ENCODE measurements at places on chromosomes 6 and 20.

GRCh38 chr6:69758214-69758613, 38.6 kb downstream of the LMBRD1 start:
- no peaks in the 10 kb centered on the region for H3K27me3 ChIP-seq
- DNase-seq, result no peak
- no peaks in the 10 kb centered on the region for H3K4me1 ChIP-seq
- H3K27ac ChIP-seq, result no peak overlapping the region

DNA sequence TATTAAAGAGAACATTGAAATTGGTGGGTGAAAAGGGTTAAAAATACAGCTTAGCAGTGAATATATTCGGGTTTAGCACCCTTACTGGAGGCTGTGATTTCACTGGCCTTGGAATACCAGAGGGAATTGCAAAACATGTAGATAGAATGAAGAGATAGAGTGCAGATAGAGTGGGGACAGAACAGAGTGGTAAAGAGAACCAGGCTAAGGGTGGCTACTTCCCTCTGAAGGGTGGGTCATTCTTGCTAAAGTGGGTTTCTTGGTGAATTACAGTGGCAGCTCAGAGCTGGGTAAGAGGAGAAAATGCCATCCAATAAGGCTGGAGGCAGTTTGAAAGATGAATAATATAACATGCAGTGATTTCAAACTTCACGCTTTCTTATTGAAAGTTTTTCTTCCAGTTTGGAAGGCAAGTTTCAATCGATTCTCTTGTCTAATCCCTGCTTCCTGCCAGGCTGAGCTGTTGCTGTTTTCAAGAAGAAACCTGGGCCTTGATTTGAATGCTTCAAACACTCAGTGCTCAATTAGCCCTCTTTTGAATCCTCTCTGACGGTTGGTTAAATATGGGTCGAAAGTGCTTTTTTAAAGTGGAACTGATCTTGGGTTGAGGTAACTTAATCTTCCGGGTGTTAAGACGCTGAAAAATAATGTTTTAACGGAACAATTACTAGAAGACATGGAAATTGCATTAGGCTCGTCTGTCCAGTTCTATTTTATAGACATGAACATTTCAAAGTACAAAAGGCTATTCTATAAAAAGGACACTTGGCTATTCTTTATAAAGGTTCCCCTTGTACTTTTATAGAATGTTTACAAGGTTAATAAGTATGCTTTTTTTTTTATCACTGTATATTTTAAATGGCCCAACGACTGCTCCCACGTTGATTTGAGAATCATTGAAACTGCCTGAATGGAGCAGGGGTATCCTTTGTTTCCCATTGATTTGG, 203.3 kb downstream of the BCAS1 start:
- peak overlapping the region; percentile 18 for H3K27ac ChIP-seq
- DNase-seq, result no peak
- peaks cover 32% of the 10 kb centered on the region for H3K4me1 ChIP-seq
- H3K27me3 ChIP-seq, result no peaks in the 10 kb centered on the region

GRCh38 chr20:43529457-43530153, 22.1 kb downstream of the L3MBTL1 start:
- H3K36me3 ChIP-seq, result no peaks in the 10 kb centered on the region
- no peak overlapping the region for H3K4me3 ChIP-seq
- no peak for DNase-seq
- H3K27ac ChIP-seq, result no peak overlapping the region
- H3K4me1 ChIP-seq, result no peaks in the 10 kb centered on the region
- H3K27me3 ChIP-seq, result peaks cover 5% of the 10 kb centered on the region

GRCh38 chr6:43803055-43803782, 33.2 kb downstream of the VEGFA start:
- no peak overlapping the region for H3K27ac ChIP-seq
- no peak overlapping the region for H3K4me3 ChIP-seq
- DNase-seq, result no peak
- peaks cover 36% of the 10 kb centered on the region for H3K4me1 ChIP-seq
- no peaks in the 10 kb centered on the region for H3K36me3 ChIP-seq

GRCh38 chr20:40506537-40506939, 182.5 kb downstream of the MAFB start:
- H3K4me1 ChIP-seq, result peaks cover 5% of the 10 kb centered on the region
- no peaks in the 10 kb centered on the region for H3K36me3 ChIP-seq
- no peak overlapping the region for H3K4me3 ChIP-seq

DNA sequence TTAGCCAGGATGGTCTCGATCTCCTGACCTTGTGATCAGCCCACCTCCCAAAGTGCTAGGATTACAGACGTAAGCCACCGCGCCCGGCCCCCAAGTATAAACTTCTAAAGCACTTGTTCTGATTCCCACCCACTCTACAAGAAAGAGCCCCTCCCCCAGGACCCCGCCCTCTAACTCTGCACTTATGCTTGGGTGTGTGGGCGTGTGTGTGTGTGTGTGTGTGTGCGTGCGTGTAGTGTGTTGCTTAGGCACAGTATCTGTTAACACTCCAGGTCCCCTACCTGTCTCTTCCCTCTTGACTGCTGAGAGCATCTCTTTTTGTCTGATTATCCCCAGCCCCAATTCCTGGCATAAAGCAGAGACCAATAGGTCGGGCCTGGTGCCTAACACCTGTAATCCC, 6.0 kb upstream of the PTCRA start:
- H3K4me3 ChIP-seq, result no peak overlapping the region
- H3K36me3 ChIP-seq, result no peaks in the 10 kb centered on the region
- peaks cover 6% of the 10 kb centered on the region for H3K27me3 ChIP-seq
- H3K27ac ChIP-seq, result no peak overlapping the region
- peaks cover 2% of the 10 kb centered on the region for H3K4me1 ChIP-seq

DNA sequence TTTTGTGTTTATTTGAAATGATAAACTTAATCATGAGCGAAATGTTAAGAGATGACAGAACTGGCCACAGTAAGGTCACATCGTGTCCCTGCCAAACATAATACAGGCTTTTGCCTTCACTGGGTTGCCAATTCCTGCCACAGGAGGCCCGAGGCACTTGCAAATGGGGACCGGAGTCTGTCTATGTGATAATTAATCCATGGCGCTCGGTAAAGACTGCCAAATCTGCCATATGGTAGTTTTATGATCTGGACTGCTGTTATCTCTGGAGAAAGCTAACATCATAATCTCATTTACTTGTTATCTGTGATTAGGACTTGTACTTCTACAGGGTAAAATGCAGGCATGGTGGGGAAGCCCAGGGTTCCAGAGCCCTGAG, 170.5 kb upstream of the TSHZ2 start:
- H3K4me1 ChIP-seq, result peaks cover 3% of the 10 kb centered on the region
- no peaks in the 10 kb centered on the region for H3K27me3 ChIP-seq
- no peak for DNase-seq
- H3K36me3 ChIP-seq, result no peaks in the 10 kb centered on the region
- no peak overlapping the region for H3K27ac ChIP-seq

DNA sequence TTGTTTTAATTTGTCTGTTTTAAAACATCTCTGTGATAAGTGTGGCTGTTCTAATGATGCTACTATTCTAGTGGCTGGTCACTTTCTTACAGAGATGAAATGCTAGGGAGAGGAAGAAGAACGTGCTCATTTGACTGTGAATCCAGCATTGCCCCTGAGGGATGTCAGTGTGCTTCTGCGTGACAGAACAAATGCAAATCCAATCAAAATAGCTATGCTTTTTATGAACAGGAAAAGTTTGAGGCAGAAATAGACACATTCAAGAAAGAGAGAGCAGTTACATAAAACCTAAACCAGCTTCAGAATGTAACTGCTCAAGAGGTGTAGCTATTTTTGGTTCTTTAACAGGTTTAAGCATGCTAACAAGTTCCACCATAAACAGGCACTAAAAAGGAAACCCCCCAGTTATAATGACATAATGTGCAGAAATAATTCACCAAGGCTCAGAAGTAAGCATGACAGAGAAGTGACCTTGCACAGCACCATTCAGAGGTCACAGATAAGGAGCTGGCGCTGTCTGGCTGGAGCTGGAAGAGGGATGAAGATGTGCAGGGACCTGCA, 385.3 kb downstream of the EPM2A start:
- no peak overlapping the region for H3K27ac ChIP-seq
- DNase-seq, result no peak
- peaks cover 2% of the 10 kb centered on the region for H3K27me3 ChIP-seq
- H3K4me3 ChIP-seq, result no peak overlapping the region
- no peaks in the 10 kb centered on the region for H3K36me3 ChIP-seq

DNA sequence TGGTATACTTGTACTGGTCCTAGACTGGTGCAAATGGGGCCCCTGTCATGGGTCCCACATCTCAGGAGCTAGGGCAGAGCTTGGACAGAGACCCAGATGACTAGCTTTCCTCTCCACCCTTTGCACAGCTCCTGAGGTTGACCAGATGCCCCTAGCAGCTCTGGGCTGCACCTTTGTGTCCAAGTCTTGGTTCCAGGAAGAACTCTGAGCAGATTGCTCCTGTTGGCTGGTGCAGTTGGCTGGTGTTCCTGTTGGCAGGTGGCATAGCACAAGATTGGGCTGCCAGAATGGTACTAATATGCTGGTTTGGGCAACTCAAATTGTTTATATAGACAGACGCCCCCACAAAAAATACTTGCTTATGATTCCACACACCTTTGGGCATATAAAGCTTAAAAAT, 89.4 kb upstream of the EZR start:
- no peak for DNase-seq
- H3K27me3 ChIP-seq, result peaks cover 5% of the 10 kb centered on the region
- peaks cover 17% of the 10 kb centered on the region for H3K4me1 ChIP-seq
- no peak overlapping the region for H3K27ac ChIP-seq
